ENCODE measurements at places on chromosomes 7 and 10.

- DNase-seq, result no peak
These were observed 42.9 kb downstream of the MKLN1 start for GRCh38 chr7:131370523-131370968.

GRCh38 chr10:59687657-59688056, 22.0 kb downstream of the SLC16A9 start:
- no peak for DNase-seq

DNA sequence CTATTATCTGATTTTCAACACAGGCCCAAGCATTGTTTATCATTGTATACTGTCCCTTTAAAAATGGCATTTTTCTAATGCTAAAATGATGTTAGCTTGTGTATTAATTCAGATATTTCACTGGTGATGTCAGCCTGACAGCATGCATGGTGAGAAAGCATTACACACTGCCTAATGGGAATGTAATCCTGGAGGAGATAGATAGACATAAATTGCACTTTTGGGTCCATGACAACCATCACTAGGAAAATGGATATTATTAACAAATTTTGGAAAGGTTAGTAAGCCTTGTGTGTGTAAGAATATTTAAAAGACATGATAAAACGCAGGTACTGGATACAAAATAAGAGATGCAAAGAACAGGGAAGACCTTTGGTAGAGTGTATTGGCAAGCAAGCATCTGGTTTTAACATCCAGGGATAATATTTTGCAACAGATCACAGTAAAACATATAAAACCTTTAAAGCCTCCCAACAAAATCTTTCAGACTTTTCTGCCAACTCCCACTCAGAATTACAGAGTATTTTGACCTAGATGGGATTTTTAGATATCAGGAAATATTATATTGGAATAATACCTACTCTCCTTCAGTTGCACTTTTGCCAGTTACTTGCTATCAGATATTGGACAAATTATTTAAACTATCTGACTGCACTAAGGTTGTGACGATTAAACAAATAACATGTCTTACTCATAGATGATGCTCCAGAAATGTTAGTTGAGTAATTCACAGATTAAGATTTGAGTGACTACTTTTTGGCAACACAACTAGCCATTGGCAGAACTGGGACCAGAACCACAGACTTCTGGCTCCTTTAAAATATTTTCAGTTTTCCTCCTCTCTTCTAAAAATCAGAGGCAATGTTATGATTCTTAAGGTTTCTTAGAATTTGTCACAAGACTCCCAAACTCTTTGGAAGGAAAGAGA, 291.6 kb upstream of the SEMA3C start:
- DNase-seq, result no peak

DNA sequence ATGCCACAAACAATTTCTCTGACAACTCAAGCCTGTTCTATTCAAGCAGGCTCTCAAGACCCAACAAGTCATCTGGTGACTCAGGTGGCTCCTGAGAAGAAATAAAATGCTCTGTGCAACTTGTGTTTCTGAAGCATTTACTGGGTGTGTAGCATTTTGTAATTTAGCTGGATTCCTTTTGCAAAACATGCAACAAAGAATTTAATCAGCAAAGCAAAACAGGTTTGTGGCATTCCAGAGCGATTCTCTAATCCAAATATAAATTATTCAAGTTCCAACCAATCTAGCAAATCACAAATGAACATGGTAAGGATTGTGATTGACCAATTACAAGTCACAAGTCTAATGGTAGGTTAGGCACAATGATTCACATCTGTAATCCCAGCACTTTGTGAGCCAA, 39.8 kb upstream of the C10orf67 start:
- DNase-seq, result no peak

- no peak for DNase-seq
These were observed 148.7 kb downstream of the SLC16A9 start for GRCh38 chr10:59560990-59561389.

DNA sequence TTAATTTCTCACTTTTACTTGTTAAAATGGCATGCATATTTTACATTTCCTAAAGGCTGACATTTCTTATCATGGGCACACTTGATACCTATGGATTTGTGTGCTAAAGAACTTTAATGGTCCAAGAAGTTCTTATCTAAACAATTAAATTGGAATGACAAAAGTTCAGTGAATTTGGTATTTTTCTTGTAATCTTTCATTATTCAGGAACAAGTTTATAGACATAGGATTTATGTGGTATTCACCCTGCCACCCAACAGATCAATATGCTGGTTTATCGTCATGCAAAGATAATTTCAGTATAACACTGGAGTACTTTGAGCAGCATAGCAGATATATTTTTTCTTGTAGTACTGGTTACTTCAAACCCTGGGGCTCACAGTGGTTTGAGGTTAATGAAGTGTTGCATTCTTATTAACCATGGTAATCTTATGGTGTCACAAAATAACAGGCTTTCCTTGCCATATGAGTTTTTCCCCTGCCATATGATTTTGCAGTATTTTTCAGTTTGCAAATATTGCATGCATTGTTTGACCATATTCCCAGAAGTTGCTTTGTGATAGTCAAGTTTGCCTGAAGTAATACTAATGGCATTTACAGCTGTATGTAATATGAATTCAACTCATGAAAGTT, 148.8 kb downstream of the PPP1R9A start:
- no peak for DNase-seq

GRCh38 chr7:69635555-69636185, 37.4 kb downstream of the AUTS2 start:
- DNase-seq, result no peak

DNA sequence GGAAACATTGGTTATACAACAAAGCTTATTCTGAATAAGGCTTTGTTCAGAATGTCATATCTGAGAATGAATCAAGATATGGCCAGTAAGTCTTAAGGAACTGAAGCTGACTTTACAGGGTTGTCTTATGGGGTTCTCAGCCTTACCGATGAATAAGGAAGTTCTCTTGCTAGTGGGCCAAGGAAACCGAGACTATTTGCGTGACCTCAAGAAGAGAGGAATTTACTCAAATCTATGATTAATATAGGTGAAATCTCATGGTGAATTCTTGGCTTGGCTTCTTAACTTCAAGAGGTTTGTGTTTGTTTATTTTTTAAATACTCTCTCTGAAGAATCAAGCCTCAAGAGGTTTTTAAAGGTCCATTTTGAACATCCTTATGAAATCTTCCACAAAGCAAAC, 4.7 kb upstream of the MRLN start:
- DNase-seq, result no peak

DNA sequence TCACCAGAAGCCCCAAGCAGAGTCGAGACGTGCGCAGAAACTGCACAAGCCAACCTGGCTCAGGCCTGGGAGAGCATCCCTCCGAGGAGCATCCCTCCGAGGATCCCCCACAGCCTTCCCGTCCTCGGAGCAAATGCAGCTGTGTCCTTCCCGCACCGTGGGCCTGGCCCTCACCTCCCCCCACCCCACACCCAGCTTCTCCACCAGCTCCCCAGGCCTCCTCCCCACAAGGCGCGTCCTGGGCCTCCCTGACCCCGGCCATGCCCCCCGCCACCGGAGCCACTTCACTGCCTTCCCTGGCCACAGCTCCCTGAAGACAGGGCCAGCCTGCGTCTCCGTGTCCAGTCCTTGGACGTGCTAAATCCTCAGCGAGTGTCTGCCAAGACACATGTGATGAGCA, 60.6 kb downstream of the PTPRN2 start:
- DNase-seq, result no peak

DNA sequence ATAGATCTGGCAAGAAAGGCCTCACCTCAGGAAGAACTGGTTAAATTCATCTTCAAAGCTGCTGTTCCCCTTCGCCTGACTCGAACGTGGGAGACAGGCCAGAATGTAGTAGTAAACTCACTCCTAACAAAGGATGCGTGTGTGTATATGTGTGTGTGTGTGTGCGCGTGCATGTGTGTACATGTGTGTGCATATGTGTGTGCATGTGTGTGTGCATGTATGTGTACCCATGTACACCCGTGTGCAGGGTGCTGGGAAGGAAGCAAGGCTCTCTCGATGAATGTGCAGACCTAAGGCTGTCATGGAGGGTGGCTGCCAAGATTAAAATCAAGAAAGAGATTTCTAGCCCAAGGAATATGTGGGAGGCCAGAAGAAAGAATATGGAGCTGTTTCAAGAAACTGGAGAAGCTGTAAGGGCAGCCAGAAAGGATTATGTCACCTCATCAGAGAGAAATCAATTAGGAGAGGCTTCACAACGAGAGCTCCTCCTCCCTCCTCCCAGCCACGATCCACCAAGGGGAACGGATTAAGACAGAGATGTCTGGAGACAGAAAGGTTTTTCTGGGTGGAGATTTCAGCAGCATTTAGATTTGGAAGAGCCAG, 34.0 kb upstream of the LBX1 start:
- no peak for DNase-seq

GRCh38 chr10:2700626-2701305, 366.6 kb upstream of the PFKP start:
- DNase-seq, result no peak

DNA sequence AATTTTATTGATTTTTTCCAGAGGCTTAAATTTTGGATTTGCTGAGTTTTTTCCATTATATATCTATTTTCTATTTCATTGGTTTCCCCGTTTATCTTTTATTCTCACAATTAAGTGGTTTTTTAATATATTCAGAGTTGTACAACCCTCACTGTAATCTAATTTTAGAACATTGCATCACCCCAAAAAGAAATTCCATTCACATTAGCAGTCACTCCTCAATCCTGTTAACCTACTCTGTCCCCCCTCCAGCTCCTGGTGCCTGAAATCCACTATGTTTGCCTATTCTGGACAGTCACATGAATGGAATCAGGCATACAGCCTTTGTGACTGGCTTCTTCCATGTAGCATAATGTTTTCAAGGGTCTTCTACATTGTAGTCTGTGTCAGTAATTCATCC, 55.8 kb upstream of the ITGA8 start:
- no peak for DNase-seq

- DNase-seq, result no peak
These were observed 111.9 kb downstream of the CACNB2 start for GRCh38 chr10:18252086-18252485.
